ENCODE measurements at places on chromosomes 2 and 18.

- DNase-seq: no peak
Observed at GRCh38 chr2:3741396-3741795, 38.0 kb downstream of the DCDC2C start.

GRCh38 chr2:48696881-48697280 is 58.6 kb downstream of the LHCGR start:
- no peak for DNase-seq

DNA sequence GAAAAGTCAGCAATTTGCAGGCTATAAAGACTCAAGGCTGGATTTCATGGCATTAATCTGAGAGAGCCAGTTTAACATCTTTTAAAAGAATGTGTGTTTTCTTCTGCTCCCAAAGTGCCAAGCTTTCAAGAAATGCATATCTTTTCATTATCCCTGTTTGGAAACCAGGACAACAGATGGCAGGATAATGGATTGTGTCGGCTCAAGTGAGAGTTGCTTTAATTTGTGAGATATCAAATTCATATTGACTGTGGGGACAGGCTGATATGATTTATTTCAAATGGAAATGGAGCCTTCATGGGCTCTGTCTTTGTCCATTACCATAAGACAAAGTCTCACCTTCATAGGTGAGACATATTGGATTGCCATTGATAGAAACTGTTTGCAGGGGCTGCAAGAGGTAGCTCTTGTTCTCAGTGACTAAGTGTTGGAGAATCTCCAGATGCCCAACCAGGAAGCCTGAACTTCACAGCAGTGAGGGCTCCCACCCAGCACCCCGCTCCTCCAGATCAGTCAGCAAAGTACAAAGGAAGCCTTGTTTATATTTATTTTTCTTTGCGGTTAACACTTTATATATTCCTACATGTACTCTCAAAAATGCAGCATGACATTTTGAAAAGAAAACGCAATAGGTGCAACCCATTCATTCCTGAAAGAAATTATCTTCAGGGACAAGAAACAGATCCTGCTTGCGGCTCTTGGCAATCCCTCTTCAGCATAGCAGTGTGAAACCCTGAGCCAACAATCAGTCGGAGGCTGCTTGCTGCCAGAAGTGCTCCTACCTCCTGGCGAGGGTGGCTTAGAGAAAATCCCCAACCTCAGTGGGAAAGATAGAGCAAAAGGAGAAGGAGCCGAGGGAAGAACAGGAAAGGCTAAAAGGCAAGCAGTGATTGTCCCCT is 65.8 kb upstream of the ATL2 start:
- no peak for DNase-seq

DNA sequence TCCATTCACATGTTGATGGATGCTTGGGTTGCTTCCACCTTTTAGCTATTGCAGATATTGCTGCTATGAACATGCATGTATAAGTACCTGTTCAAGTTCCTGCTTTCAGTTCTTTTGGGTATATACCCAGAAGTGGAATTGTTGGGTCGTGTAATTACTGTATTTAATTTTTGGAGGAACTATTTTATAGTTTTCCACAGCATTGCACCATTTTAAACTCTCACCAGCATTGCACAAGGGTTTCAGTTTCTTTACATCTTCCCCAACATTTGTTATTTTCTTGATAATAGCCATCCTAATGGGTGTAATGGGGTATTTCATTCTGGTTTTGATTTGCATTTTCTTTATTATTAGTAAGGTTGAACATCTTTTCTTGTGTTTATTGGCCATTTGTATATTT is 16.0 kb downstream of the ACTR3 start:
- no peak for DNase-seq
